ENCODE measurements at places on chromosomes 5 and 9.

DNA sequence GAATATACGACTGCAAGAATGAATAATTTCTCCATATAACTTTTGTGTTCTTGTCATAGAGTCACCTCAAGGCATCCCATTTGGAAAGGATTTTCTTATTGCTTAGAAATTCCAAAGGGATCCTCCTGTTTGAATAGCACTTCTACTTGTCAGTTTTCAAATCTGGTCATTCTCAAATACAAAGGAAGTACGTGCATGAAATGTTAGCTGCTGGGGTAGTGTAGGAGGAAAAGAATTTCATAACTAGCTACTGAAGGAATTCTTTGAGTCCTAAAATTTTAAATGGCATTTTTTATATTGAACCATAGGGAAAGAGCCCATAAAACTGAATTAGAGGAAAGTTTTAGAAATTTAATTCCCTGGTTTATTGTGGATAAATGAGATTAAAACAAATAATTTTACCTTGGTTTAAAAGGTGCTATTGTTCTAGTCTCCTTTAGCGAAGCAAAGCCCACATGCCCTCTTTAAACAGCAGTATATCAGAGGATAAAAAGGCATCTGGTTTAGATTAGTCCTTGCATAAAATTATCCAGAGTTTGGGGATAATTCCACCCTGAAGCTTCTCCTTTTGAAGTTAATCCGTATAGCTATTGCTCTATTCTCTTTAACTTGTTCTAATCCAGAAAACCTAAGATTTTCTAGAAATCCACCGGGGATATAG lies 2.0 kb upstream of the MPDZ start:
- no peak for DNase-seq

GRCh38 chr9:105119156-105119555 lies 125.3 kb upstream of the SLC44A1 start:
- DNase-seq = no peak

DNA sequence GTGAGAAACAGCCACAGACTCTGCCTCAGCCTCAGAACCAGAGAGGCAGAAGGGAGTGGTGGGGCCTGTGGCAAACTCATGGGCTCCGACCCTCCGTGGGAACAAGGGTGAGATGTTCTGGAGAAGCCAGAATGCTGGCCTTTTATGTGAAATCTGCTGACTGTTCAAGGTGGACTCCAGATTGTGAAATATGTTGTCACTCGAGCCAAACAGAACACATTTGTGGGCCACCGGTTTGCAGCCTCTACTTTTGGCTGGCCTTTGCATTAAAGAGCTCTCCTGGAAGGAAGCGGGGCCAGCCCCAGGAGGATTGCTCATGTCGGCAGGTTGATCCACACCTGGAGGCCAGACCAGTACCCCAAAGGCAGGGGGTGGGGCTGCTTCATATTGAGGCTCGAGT lies 62.4 kb downstream of the ERGIC1 start:
- DNase-seq = no peak

DNA sequence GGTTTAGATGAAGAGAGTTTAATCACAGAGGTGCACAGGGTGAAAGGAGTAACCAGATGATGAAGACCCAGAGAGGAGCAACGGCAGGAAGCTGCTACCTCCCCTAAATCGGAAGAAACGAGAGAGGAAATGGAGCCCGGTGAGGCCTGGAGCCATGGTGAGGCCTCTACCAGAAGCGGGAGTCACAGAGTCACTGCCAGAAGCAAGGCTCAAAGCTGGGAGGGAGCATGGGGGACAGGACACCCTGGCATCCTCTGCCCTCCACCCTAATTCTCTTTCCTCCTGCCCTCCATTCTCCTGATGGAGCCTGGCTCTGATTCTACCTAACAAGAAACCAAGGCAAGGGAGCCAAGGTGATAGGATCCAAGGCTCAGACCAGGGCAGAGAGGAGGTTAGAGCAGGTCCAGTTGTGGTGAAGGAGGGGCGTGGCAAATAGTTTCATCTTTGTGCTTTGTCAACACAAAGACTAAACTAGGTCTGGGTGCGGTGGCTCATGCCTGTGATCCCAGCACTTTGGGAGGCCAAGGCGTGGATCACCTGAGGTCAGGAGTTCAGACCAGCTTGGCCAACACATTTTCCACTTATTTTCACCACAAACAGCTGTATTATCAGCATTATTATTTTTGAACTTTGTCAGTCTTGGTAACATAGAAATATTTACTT lies 134.4 kb upstream of the RAI14 start:
- no peak for DNase-seq

DNA sequence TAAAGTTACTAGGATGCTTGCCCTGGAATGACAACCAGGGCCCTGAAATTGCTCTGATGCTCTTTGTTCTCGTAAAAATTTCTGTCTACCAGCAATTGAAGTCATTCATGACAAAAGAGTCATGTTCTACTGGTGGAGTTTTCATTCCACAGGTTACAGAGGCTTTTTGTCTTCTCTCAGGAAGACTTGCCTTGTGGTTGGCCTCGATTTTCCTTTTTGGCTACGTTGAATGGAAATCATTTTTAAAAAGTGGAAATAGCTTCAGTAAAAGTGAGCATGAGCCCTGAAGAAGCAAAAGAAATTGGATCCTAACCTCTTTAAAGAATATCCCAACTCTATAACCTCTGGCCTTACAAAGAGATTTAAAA lies 255.2 kb downstream of the AOPEP start:
- no peak for DNase-seq

DNA sequence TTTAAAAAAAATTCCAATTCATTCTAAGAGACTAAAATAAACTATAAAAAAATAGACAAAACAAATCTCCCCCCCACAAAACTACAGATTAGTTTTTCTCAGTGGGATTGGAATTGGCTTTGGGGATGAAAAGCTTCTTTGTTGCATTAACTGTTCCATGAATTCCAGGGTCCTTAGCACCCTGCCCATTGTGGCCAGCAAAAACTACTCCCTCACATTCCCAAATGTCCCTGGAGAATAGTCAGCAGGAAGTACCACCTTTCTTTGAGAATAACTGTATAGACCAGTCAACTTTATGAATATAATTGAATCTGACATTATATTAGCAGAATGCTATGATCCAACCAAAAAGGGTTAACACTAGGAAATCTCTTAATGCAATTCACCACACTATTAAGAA lies 147.9 kb downstream of the LPAR1 start:
- no peak for DNase-seq

DNA sequence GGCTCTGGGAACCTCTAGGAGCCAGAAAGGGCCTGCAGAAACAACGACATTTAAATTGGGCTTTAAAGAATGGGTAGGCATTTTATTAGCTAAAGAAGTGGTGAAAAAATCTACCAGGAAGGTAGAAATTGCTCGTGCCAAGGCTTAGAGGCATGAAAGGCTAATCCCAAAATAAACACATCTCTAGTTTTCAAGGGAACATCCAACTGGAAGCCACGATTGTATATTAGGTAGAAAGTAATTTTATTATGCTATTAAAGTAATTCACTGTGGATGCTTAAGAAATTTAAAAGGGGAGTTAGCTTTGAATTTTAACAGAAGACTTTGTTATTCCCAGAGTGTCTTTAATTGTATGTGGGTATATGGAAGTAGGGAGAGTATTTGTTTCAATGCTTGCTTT lies 17.5 kb upstream of the CNTLN start:
- DNase-seq = no peak
